Hindlimb muscle (tissue), 1 donor: ENCODE measurements at places on chromosomes 4 and X. TPM values are rescaled to one million over a fixed set of nuclear protein-coding genes. Genes with fewer than 3 reads are reported as not detected.

DNA sequence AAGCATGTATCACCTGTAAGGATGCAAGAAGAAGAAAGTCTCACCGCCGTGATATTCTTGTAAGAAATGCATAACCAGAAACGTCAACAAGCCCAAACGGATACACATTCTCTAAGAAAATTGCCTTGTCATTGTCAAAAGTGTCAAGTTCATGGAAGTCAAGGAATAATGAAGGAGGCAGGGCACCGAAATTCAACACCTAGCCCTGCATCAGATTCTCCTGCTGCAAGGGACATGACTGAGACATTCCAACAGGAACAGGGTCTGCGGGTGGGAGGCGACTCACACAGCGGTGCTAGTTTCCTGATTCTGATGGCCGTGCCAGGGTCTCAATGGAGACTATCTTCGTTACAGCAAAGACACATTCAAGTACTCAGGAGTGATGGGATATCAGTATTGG lies 26.7 kb downstream of the IRF2 start:
- no peak for DNase-seq

- no peak for DNase-seq
Observed at GRCh38 chr4:186780291-186781031, 56.8 kb upstream of the FAT1 start.

GRCh38 chr4:70737006-70737405 lies 15.2 kb downstream of the RUFY3 start:
- no peak for DNase-seq

DNA sequence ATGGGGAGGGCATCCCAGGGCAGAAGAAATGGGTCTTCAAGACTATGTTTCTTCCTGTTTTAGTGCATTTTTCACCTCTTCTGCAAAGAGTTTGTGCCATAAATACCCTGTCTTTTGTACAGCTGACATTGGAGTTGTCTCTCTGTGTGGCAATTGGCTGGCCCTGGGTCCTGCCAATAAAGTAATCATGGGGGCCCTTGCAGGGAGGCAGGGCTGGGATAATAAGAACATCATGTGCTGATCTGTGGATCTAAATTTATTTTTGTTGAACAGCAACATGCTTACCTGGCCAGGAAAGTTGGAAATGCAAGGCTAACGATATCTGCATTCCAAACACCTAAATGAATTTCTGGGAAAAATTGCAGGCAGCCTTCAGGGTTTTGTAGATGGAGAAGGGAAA lies 174.6 kb upstream of the GATB start:
- no peak for DNase-seq

DNA sequence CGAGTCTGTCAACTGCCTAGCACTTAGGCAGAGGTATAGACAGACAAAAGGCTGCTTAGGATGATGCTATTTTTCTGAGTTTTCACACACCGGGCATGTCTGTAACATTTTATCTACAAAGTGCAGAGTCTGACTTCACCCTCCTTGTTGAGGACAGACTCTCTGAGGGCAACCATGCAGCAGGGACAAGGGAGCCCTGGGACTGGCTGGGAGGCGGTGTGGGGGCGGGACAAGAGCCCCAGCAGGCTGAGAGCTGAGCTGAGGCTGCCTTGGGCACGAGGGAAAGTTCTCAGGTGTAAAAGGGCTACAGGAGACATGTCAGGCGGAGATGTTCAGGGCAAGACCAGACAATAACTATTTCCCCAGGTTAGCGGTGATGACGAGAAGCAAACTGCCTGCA lies 81.6 kb downstream of the GATB start:
- DNase-seq, result no peak

- no peak for DNase-seq
Observed at GRCh38 chrX:63754136-63754859, 30.7 kb downstream of the ARHGEF9 start.

NIPAL1 gene
- polyA plus RNA-seq, result 3.1 TPM
